Activated T-cell treated with anti-CD3 and anti-CD28 coated beads, Interleukin-2, amount 50 U/mL, for 4 hours (primary cell): ENCODE measurements at places on chromosomes 13 and 19.

DNA sequence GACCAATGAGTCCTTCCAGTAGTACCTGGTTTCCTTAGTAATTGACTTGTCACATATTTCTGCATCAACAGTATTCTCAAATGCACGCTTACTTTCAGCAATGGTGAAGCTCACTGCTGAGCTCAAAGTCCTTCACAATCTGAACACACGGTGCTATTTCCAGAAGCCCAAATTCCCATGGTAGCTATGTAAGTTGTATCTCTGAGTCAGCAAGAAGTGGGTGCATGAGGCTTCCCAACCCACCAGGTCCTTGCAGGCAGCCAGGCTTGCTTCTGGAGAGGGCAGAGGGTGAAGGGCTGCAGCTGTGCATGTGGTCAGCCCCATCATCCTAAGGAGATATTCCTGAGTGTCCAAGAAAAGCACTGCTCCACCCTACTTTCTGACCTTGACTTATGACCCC, 25.7 kb downstream of the COL4A2 start:
- DNase-seq: no peak

DNA sequence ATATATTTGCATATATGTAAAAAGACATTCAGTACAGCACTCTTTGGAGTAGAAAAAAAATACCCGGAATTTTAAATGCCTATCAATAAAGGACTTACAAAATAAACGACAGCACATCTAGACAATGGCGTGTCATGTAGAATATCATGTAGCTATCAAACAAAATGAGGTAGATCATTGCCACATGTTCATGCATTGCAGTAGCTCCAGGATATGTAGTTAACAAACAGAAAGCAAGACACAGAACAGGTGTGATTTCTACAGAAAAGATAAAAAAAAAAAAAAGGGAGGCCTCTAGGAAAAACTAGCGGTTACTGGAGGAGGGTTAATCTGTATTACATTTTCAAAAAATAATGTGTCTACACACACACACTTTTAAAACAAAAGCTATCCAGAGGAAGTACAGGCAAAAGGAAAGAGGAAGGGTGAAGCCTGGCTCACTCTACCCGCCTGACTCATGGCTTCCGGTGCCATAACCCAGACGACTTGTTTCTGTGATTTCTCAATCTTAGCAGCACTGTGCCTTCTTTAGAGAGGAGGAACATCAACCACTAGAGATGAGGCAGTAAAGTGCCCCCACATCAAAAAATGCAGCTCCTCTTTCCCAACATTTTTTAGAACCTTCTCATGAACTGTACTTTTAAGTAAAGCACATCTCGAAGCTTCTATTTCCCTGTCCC, 6.9 kb downstream of the KCTD12 start:
- peak; percentile 61 for DNase-seq

- no peak for DNase-seq
Measured at GRCh38 chr13:47845981-47846380, 155.1 kb downstream of the SUCLA2 start.

DNA sequence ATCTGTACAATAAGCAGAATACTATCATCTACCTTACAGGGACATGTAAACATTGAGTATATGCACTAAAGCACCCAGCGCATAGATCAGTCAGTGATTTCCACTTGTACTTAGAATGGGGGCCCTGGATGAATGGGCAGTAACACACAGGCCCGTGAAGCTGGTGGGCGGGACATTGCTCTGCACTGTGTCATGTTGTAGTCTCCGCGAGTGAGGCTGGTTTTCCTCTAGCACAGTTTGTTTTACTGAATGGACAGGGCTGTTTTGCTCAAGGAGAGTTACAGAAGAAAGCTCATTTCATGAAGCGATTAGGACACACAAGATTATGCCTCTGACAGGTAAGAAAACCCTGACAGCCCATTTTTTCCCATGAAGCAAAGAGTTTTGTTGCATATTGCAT, 86.4 kb upstream of the SOX21 start:
- no peak for DNase-seq

DNA sequence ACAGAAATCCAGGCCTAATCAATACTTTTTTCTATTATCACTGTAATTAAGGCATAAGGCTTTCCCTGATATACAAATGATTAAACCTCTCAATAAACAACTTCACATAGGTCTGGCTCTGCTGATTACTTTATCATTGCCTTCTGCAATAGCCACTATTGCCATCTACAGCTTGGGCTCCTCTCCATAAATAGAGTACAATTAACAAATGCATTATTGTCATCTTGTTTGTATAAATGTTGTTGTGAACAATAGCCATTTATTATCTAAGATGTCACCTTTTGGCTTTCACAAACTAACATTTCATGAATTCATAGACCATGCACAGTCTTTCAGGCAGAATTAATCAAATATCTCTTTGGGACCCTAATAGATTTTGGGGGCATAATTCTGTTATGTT, 53.3 kb downstream of the NHLRC3 start:
- no peak for DNase-seq

- no peak for DNase-seq
Measured at GRCh38 chr13:74662905-74663304, 528.7 kb upstream of the KLF12 start.

- DNase-seq: no peak
Measured at GRCh38 chr13:25660996-25661395, 289.2 kb downstream of the ATP8A2 start.

- no peak for DNase-seq
Measured at GRCh38 chr19:47860602-47861297, 1.7 kb downstream of the TPRX2 start.

GRCh38 chr13:48518083-48518482, 14.8 kb downstream of the RCBTB2 start:
- DNase-seq: no peak

DNA sequence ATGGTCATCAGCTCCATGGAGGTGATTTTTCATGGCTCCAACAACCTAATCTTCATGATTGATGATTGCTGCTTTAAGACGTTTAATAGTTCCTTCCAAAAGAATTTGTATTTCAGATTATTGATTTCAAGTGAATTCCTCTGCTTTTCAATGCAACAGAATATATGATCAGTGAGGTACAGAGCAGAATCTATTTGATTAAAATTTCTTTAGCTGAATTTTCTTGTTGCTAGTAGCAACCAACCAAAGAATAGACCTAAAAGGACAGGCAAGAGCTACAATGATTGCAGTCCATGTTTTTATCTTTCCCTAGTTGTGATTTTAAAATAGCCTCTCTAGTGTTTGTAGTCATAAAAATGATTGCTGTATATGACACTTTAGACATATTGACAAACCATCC, 76.8 kb upstream of the SCEL start:
- DNase-seq: no peak

DNA sequence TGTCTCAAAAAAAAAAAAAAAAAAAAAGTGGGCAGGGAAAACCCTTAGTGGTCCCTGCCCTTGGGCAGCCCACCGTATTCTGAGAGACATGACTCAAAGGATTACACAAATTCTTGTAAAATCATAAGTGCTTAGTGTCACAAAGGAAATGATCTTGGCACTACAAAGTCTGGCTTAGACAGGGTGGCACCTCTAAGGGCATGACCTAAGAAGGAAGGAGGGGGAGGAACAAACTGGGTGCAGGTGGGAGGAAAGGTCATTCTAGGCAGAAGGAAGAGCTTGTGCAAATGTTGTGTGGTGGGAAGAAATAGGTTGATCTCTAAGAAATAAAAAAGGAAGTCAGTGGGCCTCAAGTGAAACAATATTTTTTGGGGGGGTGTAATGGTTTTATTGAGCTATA, 10.4 kb downstream of the PNPLA6 start:
- DNase-seq: no peak

GRCh38 chr13:72678312-72678711, 49.1 kb downstream of the MZT1 start:
- DNase-seq: no peak
